ENCODE measurements at places on chromosomes 13 and 19.

- no peak for DNase-seq
These were observed 512.2 kb downstream of the DIAPH3 start for GRCh38 chr13:59651479-59651878.

DNA sequence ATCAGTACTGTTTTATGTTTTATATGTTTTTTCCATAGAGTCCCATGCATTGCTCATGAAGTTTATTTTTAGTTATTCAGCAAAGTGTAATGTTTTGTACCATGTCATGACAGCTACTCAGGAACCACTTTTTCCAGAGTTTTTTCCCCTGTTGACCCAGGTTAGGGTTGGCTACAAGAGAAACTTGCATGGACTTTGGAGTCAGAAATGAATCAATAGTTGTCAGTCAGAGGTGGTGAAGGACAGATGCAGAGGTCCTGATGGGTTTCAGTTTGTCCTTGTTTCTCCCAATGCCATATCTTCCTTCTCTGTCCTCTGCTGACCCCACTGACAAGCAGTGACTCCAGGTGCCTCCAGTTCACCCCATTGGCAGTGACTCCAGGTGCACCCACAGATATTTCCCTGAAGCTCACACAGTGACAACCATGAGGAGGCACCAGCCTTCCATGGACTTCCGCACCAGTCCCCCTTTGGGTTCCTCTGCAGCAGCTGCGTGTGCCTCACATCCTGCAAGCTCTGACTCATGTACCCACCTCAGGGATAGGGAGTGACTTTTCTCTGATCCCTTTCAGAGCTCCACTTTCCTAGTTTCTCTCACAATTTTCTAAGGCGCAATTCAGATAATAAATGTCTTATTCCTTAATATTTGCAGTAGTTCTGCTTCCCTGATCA is 92.1 kb downstream of the AKAP11 start:
- DNase-seq, result peak; percentile 76

- DNase-seq, result no peak
These were observed 3.8 kb downstream of the ZNF490 start for GRCh38 chr19:12606796-12607195.

GRCh38 chr13:45327253-45327955 is 13.6 kb downstream of the TPT1 start:
- no peak for DNase-seq

DNA sequence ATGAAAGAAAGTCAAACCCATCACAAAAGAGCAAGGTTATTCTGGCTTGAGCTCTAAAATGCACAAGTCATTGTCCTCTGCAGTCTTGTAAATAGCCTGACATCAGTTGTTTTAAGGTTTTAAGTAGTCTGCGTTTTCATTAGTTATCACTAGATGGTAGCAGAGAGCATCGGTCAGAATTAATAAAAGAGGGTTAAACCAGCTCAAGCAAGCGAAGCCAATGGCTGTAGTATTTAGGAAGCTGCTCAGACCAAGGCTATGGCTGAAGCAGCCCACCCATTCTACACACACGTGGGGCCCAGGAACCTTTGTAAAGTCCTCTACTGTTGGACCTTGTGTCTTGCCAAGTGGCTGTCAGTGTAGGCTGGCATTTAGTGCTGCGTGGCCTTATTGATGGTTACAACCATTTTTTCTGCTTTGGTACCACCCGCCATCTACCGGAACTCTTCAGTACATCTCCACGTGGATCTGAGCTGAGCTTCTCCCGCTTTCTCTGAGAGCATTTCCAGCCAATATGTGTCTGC is 13.3 kb upstream of the ZNF57 start:
- peak; percentile 77 for DNase-seq

- peak; percentile 96 for DNase-seq
These were observed 14.9 kb downstream of the ARID3A start for GRCh38 chr19:940591-941291.

- DNase-seq, result no peak
These were observed 4.2 kb upstream of the PRODH2 start for GRCh38 chr19:35816846-35817245.

GRCh38 chr13:60482012-60482411 is 85.0 kb downstream of the TDRD3 start:
- DNase-seq, result no peak

- DNase-seq, result no peak
These were observed 1.5 kb upstream of the RGCC start for GRCh38 chr13:41455725-41456419.

DNA sequence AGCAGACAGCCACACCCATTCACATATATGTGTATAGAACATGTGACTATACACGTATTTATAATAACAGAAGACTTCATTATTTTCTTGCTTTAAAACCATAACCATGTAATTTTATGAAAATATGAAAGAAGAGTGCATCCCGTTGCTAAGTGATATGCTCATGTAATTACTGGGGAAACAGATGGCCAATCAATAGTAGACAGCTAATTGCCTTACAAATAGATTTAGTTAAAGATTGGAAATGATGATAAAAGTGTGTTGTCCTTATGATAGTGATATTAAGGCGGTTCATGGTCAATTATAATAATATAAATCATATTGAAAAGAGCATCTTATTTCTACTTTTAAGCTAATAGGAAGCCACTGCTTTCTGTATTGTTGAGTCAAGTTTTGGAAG is 95.9 kb downstream of the RFC3 start:
- DNase-seq, result no peak

- no peak for DNase-seq
These were observed 2.4 kb downstream of the LIN7B start for GRCh38 chr19:49116544-49116943.

DNA sequence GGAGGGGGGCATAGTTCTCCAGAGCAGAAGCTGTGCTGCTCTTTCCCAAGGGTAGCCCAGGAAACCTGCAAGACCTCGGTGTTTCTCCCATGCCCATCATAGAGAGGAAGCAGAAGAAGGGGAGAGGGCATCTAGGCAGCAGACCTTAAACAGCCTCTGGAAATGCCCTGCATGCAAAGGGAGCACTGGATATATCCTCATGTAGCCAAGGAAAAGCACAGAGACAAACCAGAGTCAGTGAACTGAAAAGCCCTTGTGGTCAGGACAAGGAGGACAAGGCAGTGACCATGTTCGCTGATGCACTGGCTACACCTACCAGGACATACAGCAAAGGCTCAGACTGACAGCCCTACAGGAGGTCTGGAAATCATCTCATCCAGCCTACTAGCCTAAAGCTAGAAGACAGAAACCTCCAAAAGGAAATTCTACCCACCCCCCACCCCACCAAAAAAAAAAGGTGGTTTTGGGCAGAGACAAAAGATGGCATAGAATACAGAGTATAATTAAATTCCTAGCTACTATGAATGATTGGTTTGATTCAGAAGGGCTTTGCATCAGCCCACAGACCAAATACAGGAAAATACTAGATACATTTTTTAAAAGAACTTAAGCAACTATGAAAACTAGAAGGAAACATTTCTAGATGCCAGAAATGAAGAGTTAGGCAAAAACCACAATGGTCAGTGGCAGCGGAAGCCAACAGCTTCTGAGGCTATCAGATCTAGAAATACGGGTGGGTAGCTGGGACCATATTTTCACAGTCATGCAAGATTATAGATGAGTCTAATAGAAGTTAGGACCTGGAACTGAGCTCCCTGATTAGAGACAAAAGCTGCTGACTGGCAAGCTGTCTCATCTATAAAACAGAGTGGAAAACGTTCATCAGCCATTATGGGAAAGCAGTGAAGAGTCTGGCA is 4.4 kb upstream of the TBC1D4 start:
- peak; percentile 49 for DNase-seq

DNA sequence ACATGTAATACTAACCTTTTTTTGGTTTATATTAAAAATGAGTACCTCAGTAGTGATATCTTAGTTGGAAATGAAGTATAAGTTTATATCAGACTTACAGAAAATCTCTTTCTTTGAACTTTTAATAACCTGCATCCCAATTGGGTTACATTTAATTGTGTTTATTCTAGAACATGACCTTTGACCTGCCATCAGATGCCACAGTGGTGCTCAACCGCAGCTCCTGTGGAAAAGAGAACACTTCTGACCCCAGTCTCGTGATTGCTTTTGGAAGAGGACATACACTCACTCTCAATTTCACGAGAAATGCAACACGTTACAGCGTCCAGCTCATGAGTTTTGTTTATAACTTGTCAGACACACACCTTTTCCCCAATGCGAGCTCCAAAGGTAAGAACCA is 12.4 kb downstream of the LAMP1 start:
- DNase-seq, result no peak

DNA sequence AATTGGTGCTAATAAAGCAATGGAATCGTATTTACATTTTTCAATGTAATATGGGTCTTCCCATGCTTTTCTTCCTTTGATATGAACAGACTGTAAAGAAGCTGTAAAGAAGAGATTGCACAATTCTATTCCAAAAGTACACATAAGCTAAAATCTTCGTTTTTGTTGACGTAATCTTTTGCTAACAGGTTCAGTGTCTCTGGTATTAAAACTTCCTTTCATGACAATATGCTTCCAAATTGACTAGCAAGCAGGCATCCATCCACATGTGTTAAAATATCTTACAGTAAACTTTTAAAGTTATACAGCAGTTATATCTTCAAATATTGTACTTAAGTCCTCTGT is 19.3 kb upstream of the SGCG start:
- no peak for DNase-seq

- no peak for DNase-seq
These were observed 53.0 kb upstream of the GPC6 start for GRCh38 chr13:93173654-93174053.

Data from RPMI7951 (cell line).